Stimulated activated CD4-positive, alpha-beta T cell treated with anti-CD3 and anti-CD28 coated beads, Interleukin-1b, Interleukin-23, amount 100 ng/mL, for 1 hour (primary cell): ENCODE measurements at places on chromosomes 1 and 21.

DNA sequence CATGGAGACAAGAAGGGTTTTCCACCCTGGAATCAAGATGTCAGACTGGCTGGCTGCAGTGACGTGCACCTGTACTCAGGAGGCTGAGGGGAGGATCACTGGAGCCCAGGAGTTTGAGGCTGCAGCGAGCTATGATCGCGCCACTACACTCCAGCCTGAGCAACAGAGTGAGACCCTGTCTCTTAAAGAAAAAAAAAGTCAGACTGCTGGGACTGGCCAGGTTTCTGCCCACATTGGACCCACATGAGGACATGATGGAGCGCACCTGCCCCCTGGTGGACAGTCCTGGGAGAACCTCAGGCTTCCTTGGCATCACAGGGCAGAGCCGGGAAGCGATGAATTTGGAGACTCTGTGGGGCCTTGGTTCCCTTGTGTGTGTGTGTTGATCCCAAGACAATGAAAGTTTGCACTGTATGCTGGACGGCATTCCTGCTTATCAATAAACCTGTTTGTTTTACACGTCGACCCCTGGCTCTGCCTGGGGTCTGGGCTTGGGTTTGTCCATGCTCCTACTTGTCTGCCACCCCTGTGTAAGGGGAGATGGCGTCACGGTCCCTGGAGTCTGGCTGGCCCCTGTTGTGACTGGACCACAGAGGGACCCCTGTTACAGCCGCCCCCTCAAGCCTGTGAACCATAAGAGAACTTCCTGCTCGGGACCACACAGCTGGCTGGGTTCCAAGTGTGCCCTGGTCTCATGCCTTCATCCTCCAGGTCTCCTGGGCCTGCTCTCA lies 20.9 kb upstream of the VPS13D start:
- DNase-seq, result peak; percentile 72

GRCh38 chr1:161229896-161230295 lies 4.0 kb downstream of the TOMM40L start:
- DNase-seq, result no peak

DNA sequence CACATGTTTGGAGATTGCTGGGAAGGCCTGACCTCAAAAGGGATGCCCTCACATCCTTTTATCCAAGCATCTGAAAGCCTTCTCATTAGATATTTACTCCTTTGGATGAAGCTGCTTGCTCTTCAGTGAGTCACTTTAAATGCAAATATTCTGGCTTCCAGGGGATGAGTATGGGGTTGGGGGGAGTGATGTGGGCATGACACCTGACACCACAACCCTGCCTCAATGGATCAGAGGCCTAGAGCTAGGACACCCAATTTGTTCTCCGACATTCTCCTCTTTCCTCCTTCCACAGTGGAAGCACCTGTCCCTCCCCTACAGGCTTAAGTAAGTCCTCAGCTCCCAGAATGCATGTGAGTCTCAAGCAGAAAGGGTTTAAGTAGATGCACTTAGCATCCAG lies 238.3 kb downstream of the OMA1 start:
- no peak for DNase-seq

GRCh38 chr1:150799089-150799488 lies 9.0 kb downstream of the CTSK start:
- no peak for DNase-seq

DNA sequence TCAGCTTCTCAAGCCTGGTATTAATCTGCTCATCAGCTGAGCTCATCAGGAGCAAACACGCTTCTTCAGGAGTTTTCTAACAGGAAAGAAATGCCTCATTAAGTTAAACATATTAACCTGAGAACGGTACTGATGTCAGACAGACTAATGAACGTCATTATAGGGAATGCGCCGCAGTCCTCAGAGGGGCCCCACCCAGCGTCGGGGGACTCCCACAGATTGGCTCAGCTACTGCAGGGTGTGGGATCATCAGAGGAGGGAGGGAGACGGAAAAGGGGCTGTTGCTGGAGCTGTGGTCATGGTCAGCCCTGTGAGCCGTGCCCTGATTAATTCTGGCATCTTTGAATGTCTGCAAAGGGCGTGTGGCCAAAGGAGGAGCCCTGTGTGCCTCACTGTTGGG lies 348.5 kb downstream of the PTPRU start:
- no peak for DNase-seq

DNA sequence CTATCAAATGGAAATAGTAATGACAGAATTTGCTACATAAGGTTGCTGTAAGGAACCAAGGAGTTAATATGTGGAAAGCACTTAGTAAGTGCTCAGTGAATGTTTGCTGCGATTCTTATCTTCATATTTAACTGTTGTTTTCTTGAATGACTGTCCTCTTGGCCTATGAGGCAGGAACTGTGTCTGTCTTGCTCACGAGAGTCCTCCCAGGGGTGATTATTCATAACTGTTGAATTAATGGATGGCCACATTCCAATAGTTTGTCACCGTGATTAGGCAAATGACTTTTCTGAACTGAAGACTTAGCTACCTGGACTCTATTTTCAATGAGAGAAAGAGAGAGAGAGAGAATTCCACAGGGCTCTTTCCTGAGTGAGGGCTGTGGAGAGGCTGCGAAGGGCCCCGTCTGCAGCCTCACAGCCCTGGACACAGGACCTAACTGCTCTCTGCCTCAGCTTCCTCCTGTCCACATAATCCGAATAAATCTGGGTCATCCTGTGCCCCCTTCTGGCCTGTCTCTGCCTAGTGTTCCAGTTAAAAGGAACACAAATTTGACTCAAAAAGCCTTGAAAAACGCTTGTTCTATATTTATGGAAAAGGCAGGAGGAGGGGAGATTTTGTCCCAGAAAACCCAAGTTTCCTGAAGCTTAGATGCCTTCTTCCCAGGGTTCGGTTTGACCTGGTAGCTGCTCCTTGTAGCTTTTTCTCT lies 8.5 kb downstream of the EDN2 start:
- no peak for DNase-seq
